ENCODE measurements at places on chromosomes 13 and 19.
A peak's percentile ranks its signal among the peaks of the same experiment; 100 is the strongest.

DNA sequence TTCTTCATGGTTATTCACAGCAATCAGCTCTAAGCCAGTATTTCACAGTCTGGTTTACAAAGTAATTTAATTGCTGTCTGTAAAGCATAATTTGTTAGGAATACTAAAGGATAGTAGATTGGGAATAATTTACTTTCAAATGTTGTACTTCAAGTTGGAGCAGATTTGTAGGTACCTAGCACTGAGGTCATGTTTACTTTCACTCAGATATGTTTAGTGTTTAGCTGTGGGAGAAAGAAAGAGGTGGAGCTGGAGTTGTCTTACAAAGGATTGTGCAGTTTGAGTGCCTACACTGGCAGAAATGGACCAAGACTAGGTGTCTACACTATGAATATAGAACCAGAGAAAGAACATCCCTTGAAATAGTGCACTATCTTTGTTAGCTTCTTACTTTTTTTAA lies 464.6 kb downstream of the PCDH9 start:
- DNase-seq: no peak

GRCh38 chr19:10079031-10079453 lies 7.1 kb upstream of the SHFL start:
- DNase-seq: no peak

- DNase-seq: no peak
Measured at GRCh38 chr19:43532571-43532961, 422 bp upstream of the ZNF575 start.

DNA sequence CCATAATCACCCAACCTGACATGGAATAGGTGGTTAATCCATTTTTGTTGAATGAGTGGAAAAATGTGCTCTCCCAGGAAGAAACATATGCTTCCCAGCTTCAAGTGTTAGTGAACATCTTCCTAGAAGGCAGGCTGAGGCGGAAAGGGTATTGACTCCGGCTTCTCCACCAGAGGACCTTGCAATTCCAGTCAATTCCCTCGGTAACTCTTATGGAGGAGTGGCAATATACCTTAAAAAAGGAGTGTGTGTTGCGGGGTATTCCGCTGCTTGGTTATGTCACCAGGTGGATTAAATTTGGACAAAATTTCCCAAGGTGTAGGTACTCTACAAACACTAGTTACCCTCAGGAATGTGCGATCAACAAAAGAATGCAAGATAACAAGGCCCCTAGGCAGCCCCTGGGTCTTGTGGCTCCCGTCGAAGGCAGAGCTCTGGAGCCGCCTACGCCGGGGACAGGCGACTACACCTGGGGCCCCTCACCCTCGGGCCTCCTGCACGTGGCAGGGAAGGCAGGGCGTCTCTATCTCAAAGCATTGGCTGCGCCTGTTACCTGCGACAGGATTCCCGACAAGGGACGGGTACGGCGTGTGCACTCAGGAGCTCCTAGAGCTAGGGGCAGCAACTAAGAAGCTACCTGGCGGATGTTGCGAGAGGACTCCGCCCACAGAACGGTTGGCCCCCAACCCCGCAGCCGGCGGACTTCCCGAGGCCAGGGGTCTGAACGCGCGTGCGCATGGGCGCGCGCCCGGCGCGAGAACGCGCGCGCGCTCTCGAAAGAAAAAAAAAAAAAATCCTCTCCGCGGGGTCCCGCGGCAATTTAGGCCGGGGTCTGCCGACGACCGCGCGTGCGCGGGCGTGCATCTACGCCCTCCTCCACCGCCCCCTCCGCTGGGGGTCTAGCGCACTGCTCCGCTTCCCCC lies at the start of gene WDR87:
TSS of gene WDR87 (minus strand) at position 649 of the 923 bp plus-strand sequence. CDS start 8,355 bp downstream, outside the sequence.
- peak; percentile 15 for DNase-seq

- no peak for DNase-seq
Measured at GRCh38 chr19:46840498-46840942, 10.1 kb downstream of the AP2S1 start.

- no peak for DNase-seq
Measured at GRCh38 chr13:104143760-104144416, 1077.7 kb upstream of the SLC10A2 start.

GRCh38 chr19:40642757-40643305 lies 41.7 kb downstream of the LTBP4 start:
- DNase-seq: no peak

DNA sequence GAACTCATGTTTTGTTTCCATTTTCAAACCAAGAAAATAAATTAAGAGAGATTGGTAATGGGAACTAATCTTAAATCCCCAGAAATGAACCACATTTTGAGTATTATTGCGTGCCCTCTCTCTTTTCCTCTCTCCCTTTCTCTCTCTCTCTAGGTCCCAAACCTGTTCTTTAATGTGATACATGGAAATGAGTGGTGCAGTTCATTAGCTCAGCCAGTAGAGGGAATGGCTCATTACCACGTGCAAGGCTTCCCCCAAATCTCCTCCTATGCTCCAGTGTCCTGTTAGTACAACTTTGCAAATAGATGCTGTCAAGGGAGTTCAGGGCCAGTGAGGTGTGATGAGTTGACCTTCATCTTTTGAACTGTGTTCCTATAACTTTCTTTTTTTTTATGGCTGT lies 178.4 kb downstream of the FGF9 start:
- no peak for DNase-seq

GRCh38 chr13:106383791-106384190 lies 151.7 kb downstream of the EFNB2 start:
- DNase-seq: no peak

GRCh38 chr13:24207841-24208667 lies 47.5 kb downstream of the SPATA13 start:
- no peak for DNase-seq

- DNase-seq: no peak
Measured at GRCh38 chr13:106498571-106498970, 36.9 kb downstream of the EFNB2 start.

DNA sequence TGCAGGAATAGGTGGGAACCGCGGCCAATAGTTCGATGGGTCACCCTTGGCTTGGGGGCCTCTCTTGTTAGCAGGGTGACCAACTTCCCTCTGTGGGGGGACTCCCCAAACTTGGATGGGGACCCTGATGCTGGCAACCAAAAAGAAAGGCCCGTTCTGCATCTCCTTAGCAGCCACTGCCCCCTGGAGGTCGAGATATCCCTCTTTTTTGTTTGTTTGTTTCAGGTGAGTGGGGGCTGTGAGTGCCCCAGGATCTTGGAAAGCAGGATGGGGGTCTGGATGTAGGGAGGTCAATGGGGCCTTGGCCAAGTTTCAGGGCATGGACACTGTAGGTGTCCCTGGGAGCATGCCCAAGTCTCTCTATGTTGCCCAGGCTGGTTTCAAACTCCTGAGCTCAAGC lies 7.7 kb upstream of the CRTC1 start:
- no peak for DNase-seq

- no peak for DNase-seq
Measured at GRCh38 chr19:34351382-34351826, 13.6 kb upstream of the GPI start.

- no peak for DNase-seq
Measured at GRCh38 chr19:3162418-3163229, 15.9 kb upstream of the S1PR4 start.

DNA sequence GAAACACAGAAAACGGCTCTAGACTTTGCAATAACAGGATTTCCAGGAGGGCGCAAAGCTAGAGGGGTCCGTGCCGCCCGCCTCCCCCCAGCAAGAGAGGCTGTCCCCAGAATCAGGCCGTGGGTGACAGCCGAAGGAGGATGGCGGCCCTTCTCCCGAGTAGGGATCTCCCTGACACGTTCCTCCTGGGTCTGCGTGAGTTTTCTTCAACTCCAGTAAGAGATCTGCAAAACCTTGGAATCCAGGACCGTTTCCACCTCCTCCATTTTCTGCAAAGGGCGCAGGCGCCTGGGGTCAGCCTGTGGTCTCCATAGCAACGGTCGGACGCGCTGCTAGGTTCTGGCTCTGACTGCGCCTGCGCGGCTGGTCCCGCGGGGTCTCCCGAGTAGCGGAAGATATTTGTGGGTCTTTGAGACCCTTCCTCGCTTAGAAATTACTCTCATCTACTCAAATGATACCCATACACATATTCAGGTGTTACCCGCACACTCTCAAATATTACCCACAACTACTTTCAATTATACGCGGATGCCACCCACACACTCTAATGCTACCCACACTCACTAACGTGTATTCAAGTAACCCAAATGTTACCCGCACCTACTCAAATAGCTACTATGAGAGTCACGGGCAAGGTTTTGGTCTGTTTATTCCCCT lies 2.1 kb downstream of the PNMA8C start:
- DNase-seq: no peak

GRCh38 chr13:44129418-44129817 lies 244.2 kb upstream of the SERP2 start:
- DNase-seq: no peak

DNA sequence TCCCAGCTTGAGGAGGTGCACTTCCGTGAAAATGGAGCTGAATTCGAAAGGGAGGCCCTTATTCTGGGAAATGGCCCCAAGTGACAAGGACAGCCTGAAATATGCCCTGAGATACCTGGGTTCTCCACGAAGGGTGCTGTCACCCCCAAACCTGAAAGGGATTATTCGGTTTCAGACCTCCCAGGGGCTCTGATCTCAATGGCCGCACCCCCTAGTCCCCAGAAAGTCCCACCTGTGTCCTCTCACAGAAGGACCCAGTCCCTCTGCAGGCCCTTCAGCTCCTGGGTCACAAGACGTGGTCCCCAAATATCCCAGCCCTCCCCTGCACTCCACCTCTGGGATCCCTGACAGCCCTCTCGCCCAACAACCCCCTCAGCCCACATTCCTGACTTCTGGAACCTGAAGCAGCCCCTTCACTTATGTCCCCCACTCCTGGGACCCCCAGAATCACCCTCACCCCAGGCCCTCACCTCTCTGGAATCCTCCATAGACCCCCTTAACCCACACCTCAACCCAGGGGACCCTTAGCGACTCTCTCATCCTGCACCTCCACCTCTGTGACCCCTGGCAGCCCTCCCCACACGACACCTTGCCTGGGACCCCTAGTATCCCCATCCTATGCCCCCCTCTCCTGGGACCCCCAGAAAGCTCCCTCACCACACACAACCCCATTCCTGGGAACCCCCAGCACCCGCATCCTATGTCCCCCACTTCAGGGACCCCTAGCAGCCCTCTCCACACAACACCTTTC lies 606 bp downstream of the SYNGR4 start:
- DNase-seq: no peak

DNA sequence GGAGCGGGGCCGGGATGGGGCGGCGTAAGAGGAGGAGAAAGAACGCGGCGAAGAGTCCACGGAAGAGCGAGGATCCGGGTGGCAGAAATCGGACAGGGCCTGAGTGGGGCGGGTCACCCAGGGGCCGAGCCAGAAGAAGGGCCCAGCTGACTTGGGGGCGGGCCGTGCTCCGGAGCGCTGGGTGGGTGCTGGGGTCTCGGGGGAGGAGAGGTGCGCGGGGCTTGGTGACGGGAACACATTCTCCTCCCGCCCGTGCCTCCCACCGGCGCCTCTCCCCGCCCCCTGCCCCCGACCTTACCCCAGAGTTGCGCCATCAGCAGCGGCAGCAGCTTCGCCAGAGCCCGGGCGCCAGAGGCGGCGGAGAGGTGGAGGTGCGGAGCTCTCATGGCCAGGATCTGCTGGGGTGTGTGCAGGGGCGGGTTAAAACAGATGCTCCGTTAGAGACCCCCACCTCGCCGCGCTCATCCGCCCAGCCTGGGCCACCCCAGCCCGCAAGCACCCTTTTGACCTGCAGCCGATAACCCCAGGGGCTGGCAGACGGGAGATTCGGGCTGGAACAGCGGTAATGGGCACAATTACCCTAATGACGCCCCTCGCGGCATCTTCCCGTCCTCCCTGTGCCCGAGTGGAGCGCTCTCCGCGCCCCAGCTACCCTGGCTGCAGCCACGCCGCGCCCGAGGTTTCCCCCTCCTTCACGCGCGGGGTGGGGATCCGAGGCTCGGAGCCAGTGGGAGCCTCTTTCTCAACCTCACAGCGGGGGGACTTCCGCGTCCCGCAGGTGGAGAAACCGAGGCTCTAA lies 565 bp downstream of the KLK10 start:
- no peak for DNase-seq

DNA sequence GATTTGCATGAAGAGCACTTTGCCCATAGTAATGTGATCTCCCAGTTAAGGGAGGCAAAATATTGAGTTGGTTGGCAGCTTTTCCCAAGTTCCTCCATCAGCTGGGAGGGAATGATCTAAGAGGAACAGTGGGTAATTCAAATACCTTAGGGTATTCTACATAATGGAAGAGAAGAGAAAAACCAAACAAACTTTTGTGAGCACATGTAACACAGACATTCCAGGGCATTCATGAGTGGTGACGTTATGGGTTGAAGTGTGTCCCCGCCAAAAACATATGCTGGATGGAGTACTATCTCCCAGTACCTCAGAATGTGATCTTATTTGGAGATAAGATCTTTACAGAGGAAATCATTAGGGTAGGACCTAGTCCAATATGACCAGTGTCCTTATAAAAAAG lies 220.1 kb downstream of the FOXO1 start:
- no peak for DNase-seq

- no peak for DNase-seq
Measured at GRCh38 chr13:99617474-99618255, 116.4 kb downstream of the TM9SF2 start.

- no peak for DNase-seq
Measured at GRCh38 chr13:26095338-26095737, 43.5 kb upstream of the SHISA2 start.
